ENCODE measurements at places on chromosomes 16 and 17. TPM values are rescaled to one million over a fixed set of nuclear protein-coding genes. Genes with fewer than 3 reads are reported as not detected.

TNFRSF17 gene
- not detected for total RNA-seq

KRT25 gene
- not detected for total RNA-seq

CCL7 gene
- total RNA-seq: not detected

TMEM94 gene
- total RNA-seq: 52.1 TPM

CDH16 gene
- total RNA-seq: 2.0 TPM

LRRC75A gene
- total RNA-seq: 1.3 TPM

PRSS22 gene
- 1.6 TPM for total RNA-seq

SECTM1 gene
- total RNA-seq: 1.4 TPM

ADORA2B gene
- total RNA-seq: 8.6 TPM

CCL3 gene
- not detected for total RNA-seq

KRT12 gene
- not detected for total RNA-seq

STH gene
- not detected for total RNA-seq

NME3 gene
- 55.9 TPM for total RNA-seq

ERN2 gene
- 0.20 TPM for total RNA-seq

PRAC2 gene
- not detected for total RNA-seq

TCAP gene
- 1.1 TPM for total RNA-seq

TBX2 gene
- 7.0 TPM for total RNA-seq

CACNG4 gene
- total RNA-seq: 11.0 TPM

PLA2G10 gene
- not detected for total RNA-seq

SUPT6H gene
- total RNA-seq: 60.7 TPM

ICAM2 gene
- total RNA-seq: not detected

KRT24 gene
- not detected for total RNA-seq

SLC52A1 gene
- 0.70 TPM for total RNA-seq

SPECC1 gene
- 44.6 TPM for total RNA-seq

NXN gene
- total RNA-seq: 26.7 TPM

CES5A gene
- total RNA-seq: not detected

CAVIN1 gene
- 455 TPM for total RNA-seq

NPTX1 gene
- total RNA-seq: 202 TPM

ZP2 gene
- total RNA-seq: not detected

WNT9B gene
- total RNA-seq: not detected

HES7 gene
- 4.7 TPM for total RNA-seq

PRR15L gene
- 1.6 TPM for total RNA-seq

Measured in A549 treated with ZK216348 at 1 μM for 4 hours (cell line).